Lung microvascular endothelial cell (primary cell): ENCODE measurements at places on chromosomes 3 and 15. TPM values are rescaled to one million over a fixed set of nuclear protein-coding genes. Genes with fewer than 3 reads are reported as not detected.

- no peak for DNase-seq
Measured at GRCh38 chr15:88394553-88395145, 72.5 kb downstream of the MRPL46 start.

- DNase-seq: no peak
Measured at GRCh38 chr3:31421314-31422048, 111.2 kb upstream of the STT3B start.

Gene GPR156
- total RNA-seq: not detected in 2 replicates

Gene PTH1R
- under 0.01 TPM in 1 of 2 replicates, not detected in the other for total RNA-seq

Gene IQCF5
- total RNA-seq: not detected in 2 replicates

Gene SHC4
- total RNA-seq: under 0.01 and 0.22 TPM in 2 replicates

Gene GOLGA8Q
- total RNA-seq: under 0.01 and 0.22 TPM in 2 replicates

Gene CPNE9
- under 0.01 TPM in 1 of 2 replicates, not detected in the other for total RNA-seq

Gene DUOXA2
- not detected in 2 replicates for total RNA-seq

Gene GABRR3
- total RNA-seq: not detected in 2 replicates

Gene ZDHHC23
- 7.2 and 20.6 TPM in 2 replicates for total RNA-seq

Gene BNC1
- total RNA-seq: 1.2 and 2.2 TPM in 2 replicates
